ENCODE measurements at places on chromosomes 5 and 9.

DNA sequence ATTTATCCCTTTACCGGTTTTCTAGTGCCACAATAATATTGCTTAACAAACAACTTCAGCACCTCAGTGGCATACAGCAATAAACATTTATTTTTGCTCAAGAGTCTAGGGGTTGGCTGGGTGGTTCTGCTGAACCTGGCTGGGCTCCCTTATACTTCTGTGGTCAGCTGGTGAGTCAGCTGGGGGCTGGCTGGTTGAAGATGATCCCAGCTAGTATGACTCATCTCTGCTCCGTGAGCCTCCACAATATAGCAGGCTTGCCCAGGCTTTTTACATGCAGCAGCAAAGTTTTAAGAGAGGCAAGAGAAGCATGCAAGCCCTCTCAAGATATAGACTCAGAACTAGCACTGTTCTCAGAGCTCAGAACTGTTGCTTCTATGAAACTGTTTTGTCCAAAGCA lies 523.5 kb upstream of the CLINT1 start:
- DNase-seq, result peak; percentile 35

GRCh38 chr5:30921388-30921787 lies 272.1 kb upstream of the CDH6 start:
- DNase-seq, result no peak

GRCh38 chr5:136763548-136763947 lies 398.2 kb upstream of the TRPC7 start:
- no peak for DNase-seq

DNA sequence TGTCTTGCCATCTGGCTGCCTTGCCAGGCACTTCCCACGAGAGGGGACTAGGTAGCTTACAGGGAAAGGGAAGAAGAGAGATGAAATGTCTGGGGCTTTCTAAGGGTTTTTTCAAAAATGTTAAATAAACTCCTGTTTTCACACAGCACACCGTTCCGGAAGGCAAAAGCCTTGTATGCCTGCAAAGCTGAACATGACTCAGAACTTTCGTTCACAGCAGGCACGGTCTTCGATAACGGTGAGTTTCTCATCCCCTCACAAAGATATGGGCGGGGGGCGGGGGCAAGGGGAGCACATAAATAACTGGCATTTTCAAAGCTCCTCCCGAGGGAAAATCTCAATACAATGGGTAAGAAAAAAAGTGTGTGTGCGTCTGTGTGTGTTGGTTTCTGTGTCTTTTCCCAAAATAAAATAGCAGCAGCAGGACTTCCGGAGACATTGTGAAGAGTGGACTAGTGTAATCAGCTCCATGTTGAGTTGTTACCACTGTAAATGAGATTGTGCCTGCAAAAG lies 189.6 kb downstream of the NR3C1 start:
- DNase-seq, result peak; percentile 79

DNA sequence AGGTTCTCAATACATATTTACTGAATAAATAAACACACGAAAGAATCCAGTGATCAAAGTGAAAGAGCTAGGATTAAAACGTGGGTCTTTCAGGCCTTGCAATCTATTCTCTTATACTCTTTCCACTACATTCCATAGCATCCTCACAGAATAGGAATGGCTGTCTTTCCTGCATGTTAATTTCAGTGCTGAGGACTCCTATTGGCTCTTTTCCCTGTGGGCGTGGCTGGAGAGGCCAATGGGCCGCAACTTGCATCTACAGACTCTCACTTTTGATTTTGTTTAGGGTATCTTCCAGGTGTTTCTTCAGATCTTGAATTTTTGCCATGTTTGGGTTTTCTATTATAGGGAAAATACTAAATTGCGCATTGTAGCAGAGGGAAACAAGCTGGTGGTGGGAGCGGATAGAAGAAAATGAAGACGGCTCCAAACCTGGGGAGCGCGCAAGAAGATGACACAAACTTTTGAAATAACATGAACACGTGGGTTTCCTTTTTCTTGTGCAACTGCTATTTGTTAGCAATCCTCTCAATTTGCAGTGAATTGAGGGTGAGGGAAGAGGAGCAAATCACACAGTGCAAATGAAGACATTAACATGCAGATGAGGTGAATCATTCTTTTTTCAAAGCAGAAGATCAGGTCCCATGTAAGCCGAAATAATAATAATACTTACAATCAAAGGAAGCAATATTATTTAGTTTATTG lies 93.9 kb downstream of the GCNT1 start:
- DNase-seq, result no peak

GRCh38 chr9:115456515-115456914 lies 338.6 kb upstream of the TNC start:
- DNase-seq, result no peak

DNA sequence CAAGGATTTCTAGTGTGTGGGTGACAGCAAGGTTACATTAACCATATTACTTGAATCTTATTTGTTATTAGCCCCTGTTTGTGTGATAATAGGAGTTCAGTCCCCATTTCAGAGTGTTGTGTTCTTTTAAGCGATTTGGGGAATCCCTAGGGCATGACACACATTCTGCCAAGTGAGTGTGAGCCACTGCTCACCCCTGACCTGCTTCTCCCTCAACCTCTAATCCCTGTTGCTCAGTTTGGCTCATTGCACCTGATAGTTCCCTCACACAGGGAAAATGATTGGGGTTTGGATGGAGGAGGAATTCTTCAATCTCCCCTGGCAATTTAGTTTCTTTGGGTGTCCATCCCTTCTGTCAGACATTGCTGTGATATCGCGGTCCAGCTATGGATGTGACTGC lies 149.2 kb downstream of the DMRTA1 start:
- DNase-seq, result no peak

- DNase-seq, result no peak
These were observed 145.5 kb downstream of the PAX5 start for GRCh38 chr9:36888551-36888950.

DNA sequence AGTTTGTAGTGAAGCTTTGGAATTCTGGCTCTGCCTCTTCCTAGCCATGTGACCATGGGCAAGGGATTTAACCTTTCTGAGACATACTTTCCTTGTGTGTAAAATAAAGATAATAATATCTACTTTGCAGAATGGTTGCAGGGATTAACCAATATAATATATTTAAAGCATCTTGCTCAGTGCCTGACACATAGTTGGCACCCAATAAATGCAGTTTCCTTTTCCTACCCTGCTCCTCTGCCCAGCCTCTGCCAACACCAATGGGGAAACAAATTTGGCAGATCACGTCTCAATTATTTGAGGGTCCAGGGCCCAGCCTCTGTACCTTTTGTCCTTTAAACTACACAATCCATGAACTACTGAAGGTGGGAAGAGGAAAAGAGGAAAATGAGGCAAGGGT lies 91.1 kb downstream of the NRG2 start:
- no peak for DNase-seq

DNA sequence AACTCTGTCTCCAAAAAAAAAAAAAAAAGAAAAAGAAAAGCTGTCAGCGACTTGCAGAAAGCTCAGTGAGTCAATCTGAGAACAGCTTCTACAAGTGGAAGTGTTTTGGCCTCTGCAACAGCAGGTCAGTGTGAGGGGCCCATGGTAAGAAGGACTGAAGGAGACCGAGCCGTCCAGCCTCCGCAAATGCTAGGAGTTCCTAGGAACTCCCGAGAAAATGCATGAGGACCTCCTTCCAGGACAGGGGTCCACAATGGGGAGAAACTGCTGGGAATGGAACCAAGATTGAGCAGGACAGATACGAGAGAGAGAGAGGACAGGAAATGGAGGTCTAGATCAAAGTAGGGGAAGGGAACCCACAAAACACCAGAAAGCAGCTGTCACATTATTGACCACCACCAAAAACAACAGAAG lies 180.5 kb downstream of the CRB2 start:
- DNase-seq, result peak; percentile 51

GRCh38 chr5:177538876-177539275 lies 15.5 kb downstream of the FAM193B start:
- DNase-seq, result no peak

- DNase-seq, result no peak
These were observed 61.0 kb downstream of the EHMT1 start for GRCh38 chr9:137679695-137680305.

DNA sequence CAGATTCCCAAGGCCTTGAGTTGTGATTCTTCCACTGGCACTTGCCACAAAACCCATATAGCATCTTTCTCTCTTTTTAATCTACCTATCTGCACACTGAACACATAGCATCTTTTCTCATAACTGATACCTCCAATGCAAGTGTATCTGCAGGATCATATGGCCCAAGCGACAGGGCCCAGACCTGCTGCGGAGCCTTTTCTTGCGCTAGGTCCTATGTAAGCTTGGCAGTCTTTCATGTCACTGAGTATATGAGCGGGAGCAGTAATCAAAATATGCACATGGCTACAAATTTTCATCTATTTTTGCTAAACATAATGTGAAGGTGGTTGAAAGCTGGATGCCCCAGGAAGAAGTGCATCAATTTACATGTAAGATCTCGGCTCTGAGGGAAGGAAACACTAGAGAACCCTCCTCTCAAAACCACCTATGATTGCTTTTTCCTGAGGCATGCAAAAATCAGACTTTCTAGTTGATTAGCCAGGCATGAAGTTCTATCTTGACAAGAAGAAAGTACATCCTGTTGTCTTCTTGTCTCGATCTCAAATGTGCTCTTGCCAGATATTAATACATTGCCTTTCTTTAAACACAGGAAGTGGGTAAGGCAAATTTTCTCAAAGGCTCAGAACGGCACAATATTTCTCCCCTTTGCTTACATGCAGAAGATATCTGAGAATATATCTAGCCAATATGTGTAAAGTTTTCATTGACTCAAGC lies 26.9 kb upstream of the CEMIP2 start:
- DNase-seq, result peak; percentile 55

DNA sequence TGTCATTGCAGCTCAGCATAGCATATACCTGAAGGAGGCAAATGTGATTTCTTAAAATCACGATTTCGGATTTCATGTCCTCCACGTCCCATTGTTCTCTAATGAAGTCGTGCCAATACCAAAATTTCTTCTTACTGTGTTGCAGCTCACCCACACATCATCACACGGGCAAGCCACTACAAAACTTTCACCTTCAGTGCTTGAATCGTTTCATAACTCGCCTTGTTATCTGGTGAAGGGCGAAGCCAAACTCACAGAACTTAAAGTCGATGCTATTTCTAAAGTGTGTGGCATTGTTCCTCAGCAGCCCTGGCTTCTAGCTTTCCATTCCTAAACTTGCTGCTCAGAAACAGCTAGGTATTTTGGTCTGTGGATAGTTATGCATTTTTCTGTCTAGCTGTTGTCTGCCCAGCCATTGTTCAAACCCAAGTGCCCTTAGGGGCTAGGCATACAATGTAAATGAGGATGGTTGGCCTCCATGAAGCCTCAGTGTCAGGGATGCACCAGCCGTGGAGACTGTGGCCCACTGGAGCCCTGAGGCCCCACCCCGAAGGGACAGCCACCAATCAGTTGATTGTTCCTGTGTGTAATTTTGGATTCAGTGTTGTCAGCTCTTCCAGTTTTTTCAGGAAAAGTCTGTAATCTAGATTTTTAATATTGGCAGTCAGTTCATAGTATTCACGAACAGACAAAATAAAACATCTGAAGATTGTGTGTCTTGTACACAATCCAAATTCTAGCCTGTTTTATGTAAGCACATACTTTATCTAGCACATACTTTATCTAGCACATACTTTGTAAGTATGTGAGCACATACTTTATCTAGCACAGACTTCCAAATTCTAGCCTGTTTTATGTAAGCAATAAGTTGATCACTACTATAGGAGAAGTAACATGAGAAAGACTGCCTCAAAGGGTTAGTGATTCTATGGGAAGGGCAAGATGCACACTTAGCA lies 112.8 kb downstream of the DAPK1 start:
- DNase-seq, result no peak

DNA sequence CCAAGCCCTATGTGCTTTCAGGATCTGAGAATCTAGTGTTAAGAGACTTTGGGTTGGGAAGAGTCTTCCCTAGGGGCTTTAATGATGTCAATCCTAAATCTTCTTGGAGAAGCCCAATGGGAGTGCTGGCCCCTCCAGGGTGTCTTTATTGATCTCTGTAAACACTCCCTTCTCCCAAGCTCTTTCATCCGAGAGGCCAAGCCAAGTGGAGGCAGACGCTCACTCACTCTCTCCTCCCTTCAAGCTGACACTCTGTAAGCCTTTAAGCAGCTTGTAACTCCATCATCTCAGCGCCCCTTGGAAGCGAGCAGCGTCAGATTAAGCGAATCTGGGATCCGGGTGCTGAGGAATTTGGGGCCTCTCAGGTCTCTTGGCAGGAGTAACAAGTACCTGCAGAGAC lies 37.7 kb downstream of the SPARC start:
- no peak for DNase-seq

GRCh38 chr5:103347716-103348423 lies 89.3 kb downstream of the MACIR start:
- no peak for DNase-seq

- DNase-seq, result peak; percentile 82
These were observed 29.9 kb upstream of the OBP2B start for GRCh38 chr9:133238851-133239532.

GRCh38 chr9:84151640-84152039 lies 171.0 kb downstream of the RMI1 start:
- no peak for DNase-seq

- no peak for DNase-seq
These were observed 151.4 kb upstream of the PAPPA start for GRCh38 chr9:116002181-116002580.

- no peak for DNase-seq
These were observed 118.6 kb downstream of the FGF18 start for GRCh38 chr5:171537923-171538537.

DNA sequence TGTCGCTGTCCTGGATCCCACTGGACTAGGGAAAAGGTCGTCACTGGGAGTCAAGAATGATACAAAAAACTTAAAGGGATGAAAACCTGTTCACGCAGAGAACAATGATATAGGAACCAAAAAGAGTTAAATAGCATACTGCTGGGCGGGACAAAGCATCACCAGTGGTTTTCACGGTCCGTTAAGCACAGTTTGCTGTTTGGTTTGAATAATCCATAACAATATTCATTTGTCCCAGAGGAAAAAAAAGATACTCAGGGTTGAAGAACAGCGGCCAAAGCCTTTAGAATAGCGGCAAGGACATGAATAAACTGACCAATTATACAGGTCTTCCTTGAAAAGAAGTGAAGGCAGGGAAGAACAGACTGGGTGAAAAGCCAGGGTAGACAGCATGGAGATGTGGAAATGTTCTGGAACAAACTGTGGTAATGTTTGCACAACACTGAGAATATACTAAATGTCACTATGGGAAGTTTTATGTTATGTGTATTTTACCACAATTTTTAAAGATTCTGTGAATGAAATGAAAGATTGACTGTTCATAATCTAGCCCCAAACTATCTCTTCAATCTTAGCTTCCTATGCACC lies 60.8 kb downstream of the MTMR12 start:
- no peak for DNase-seq

- no peak for DNase-seq
These were observed 268.6 kb downstream of the NR3C1 start for GRCh38 chr5:143134900-143135299.

GRCh38 chr5:90940227-90940995 lies 381.8 kb downstream of the ADGRV1 start:
- peak; percentile 41 for DNase-seq
